ENCODE measurements at places on chromosomes 7 and 10.

- DNase-seq: peak; percentile 78
Observed at GRCh38 chr7:150962553-150963399, 15.3 kb downstream of the KCNH2 start.

DNA sequence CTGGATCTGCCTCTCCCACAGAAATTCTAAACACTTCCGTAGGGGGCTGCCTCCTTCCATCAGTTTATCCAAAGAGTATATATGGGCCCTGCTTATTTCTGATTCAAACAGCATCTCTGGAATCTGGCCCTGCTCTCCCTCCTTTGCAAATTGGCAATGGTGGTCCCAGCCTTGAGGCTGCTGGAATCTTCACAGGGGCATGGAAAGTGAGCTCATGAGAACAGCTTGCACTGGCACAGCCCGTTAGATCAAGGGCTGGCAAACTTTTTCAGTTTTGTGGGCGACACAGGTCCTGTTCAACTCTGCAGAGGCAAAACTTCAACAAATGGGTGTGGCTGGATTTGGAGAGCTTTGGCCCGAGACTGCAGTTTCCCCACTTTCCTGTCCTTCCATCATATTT is 526.9 kb downstream of the KCNMA1 start:
- no peak for DNase-seq

- no peak for DNase-seq
Observed at GRCh38 chr7:80542398-80542797, 30.5 kb upstream of the GNAT3 start.

- DNase-seq: peak; percentile 84
Observed at GRCh38 chr10:124709861-124710260, 34.3 kb downstream of the FAM53B start.

DNA sequence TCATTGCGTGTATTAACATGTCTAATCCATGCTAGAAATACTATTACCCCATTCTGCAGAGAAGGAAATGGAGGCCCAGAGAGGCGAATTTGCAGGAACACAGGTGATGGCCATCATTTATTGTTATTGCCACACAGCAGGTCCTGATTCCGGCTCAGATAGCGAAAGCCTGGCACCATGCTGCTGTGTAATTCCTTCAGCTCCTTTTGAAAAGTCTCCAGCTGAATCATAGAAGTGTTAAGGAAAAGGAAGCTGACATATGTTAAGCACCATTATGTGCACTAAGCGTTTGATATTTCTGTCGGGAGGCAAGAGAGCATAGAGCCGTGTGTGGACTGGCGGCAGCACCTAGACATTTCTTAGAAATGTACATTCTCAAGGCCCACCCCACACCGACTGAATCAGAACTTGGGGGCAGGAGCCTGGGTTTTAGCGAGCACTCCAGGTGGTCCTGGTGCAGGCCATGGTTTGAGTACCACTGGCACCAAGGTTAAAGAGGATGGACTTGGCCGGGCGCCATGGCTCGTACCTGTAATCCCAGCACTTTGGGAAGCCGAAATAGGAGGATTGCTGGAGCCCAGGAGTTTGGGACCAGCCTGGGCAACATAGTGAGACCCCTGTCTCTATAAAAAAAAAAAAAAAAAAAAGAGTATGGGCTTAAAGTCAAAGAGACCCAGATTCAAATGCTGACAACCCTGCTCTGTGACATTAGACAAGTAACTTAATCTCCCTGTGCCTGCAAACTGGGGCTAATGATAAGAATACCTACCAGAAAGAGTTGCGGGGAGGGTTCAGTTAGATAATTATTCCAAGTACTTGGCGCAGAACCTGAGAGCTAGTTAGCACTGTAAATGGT is 52.2 kb downstream of the UNC5B start:
- no peak for DNase-seq

DNA sequence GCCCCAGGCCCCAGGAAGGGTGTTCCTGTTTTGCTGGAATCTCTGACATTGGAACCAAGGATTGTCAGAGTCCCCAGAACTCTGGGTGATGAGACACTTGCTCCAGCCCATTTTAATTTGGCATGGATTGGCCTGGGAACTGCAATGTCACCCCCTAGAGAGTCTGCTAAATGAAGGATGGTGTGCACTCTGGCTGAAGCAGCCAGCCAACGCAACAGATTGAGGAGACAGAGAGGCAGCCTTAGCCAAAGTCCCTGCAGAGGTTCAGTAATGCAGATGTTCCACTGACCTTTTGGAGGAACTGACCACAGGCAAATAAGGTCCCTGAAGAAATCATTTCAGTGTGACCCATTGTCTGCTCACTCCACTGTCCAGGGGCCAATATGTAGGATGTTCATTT is 13.4 kb downstream of the LRRC18 start:
- DNase-seq: no peak

GRCh38 chr10:125159932-125160855 is at the start of gene CTBP2:
Gene CTBP2 (minus strand): TSS chr10:125160563.
- peak; percentile 54 for DNase-seq

DNA sequence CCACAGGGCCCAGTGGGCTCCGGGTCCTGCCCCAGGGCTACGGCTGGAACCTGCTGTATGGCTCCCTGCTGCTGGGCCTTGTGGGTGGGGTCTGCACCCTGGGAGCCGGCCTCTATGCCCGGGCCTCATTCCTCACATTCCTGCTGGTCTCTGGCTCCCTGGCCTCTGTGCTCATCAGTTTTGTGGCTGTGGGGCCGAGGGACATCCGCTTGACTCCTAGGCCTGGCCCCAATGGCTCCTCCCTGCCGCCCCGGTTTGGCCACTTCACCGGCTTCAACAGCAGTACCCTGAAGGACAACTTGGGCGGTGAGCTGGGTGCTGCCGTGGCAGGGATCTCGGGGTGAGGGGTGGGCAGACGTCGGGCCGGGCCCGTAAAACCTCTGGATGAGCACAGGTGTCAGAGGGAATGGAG is 4.4 kb downstream of the SLC12A9 start:
- DNase-seq: no peak

DNA sequence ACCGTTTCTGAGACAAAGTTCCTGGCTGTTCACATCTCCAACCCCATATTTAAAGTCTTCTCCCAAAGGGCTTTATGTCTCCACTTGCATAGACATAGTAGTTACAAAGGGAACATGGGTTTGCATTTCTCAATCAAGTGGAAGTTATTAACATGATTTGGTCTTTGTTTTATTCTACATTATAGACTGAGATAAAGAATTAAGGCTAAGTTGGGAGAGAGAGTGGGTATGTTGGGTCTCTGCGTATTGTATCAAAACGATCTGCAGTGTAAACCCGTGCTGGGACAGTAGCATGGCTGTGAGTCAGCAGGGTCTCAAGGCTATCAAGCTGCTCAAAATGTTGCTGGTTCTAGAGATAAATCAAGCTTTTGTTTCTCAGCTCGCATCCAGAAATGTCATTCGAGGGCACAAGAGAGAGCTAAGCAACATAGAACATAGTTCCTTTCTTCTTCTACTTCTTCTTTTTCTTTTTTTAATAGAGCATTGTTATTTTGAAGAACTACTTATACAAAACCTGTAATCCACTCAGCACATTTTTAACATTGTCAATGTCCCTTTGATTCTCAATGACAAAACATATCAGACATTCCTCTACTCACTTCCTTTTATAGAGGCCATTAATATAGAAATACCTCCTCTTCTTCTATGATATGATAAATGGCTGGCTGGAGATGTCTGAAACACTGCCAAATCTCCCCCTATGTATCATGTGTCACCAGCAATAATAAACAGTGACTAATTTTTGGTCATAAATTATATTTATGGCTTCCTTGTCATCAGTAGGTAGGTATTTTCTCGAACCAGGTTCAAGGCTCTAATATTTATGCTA is 34.5 kb upstream of the RHOBTB1 start:
- peak; percentile 38 for DNase-seq

DNA sequence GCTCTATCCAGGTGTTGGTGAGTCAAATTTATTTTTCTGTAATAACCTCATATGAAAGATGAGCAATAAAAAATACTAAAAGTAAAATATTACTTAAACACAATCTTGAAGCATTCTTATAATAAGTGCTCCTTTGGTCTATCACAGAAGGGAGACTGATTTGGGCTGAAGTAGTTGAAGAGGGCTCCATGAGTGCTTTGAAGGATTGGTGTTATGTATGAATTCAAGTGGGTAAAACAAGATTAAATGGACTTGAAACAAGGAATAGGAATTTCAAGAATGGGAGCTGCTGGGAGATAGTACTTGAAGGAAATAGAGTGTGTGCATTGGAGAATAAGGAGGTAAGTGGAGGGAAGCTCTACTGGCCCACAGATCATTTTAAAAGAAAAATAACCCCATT is 7.3 kb upstream of the OR2A2 start:
- DNase-seq: no peak

DNA sequence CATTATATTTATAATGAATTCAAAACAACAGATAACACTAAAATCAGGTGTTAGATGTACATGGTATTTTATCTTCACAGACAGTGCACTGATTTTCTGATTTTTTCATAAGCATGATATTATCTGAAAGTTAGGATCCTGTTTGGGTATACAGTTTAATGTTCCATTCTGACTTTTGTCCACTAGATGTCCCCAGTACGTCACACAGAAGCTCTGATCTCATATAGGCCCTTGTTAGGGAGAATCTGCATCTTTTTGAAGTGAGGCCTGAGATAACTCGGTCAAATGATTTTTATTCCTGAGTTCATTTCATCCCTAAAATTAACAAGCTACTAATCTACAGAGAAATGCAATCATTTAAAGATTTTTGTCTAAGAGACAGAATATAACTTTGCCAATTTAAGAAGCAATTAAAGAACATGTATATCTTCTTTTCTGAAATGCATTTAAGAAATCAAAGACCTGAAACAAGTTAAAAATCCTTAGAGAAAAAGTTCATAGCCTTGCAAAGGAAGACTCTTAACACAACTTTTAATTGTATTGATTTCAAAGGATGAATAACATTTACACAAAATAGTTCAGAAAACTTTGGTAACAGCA is 72.0 kb upstream of the TES start:
- DNase-seq: peak; percentile 70

DNA sequence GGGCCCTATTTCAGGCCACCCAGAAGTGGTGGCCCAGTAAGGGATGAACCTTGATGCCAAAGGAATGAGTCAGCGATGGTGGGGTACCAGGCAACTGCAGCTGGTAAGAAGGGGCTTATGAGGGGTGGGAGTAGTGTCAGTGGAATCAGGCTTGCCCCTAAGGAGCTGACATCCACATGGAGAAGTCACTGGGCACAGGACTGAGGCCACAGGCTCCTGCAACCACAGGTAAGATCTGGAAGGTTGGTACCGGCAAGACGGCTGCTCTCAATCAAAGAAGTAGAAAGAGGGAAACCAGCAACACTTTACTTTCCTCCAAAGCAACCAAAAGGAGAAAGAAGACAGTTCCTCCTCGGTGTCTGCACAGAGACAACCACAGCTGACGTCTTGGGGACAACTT is 2.5 kb downstream of the GCK start:
- no peak for DNase-seq

DNA sequence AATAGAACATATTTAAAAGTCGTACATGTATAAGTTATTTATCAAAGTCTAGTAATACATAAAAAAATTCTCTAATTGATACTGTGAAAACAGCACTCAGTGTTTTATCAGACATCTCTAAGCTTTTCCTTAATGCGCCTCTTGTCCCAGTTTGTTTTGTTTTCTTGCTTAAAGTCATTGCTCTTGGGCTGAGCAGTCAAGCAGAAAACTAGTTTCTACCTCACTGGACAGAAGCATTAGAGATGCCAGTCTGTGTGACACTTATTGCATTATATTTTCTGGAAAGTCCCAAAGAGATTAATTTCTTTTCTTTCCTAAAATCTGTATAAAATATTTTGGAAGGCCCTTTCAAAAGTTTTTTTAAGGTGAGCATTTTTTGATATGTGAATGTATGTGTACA is 236.2 kb downstream of the PCLO start:
- no peak for DNase-seq

DNA sequence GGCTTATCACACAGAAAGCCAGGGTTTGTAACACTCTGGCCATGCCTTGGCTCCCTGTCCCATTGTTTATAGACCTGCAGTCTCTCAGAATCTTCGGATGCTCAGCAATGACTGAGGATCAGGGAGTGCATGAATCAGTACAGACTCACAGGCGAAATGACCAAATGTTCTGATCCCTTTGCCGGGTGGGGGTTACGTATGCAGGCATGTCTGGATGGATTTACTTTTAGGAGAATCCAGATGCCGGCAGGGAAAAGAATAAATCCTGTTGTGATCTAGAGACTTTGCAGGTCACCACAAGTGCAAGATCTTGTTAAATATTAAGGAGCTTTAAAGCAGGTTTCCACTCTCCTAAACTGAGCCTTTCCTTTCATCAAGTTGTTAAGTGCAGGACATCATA is 149.5 kb downstream of the SFMBT2 start:
- DNase-seq: no peak

- DNase-seq: no peak
Observed at GRCh38 chr7:95933618-95934017, 161.3 kb downstream of the DYNC1I1 start.

- DNase-seq: no peak
Observed at GRCh38 chr10:11975795-11976194, 66.8 kb downstream of the UPF2 start.

- DNase-seq: no peak
Observed at GRCh38 chr7:32078824-32079223, 8.6 kb upstream of the PDE1C start.

DNA sequence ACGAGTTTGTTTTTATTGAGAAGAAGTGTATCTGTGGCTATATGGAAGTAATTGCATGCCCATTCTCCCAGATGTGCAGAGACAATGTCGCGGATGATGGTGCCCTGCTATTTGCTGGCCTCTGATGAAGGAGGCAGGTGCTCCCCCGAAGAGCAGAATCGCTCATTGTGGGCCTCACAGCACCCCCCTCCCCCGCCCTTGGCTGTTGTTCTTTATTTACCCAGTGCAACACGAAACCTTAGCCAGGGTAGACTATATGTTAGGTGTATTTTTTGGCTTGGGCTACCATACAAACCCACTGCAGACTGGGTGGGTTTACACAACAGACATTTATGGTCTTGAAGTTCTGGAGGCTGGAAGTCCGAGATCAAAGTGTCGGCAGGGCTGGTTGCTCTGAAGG is 3.4 kb upstream of the ADCY1 start:
- no peak for DNase-seq

GRCh38 chr10:88097536-88097935 is 234.1 kb downstream of the PTEN start:
- DNase-seq: peak; percentile 59
